Lower lobe of right lung (tissue), 2 donors: ENCODE measurements at places on chromosomes 7 and 10. TPM values are rescaled to one million over a fixed set of nuclear protein-coding genes. Genes with fewer than 3 reads are reported as not detected.
A peak's percentile ranks its signal among the peaks of the same experiment; 100 is the strongest.

Gene ADAM8
- total RNA-seq, result 18.7 TPM

Gene GIMAP5
- total RNA-seq, result 31.9 TPM

Gene ADIRF
- total RNA-seq, result 158 TPM

Gene SEMA3A
- total RNA-seq, result 9.7 TPM

Gene NUTM2B
- total RNA-seq, result 2.5 TPM

Gene CHST15
- total RNA-seq, result 36.5 TPM

Gene CAV2
- total RNA-seq, result 143 TPM

Gene HOXA13
- total RNA-seq, result not detected

Gene MYH16
- not detected for total RNA-seq

Gene RNF32
- total RNA-seq, result 3.0 TPM

Gene PON3
- total RNA-seq, result 25.6 TPM

Gene GIMAP4
- 95.7 TPM for total RNA-seq

Gene SPDYE1
- total RNA-seq, result not detected

Gene RBP3
- total RNA-seq, result not detected

Gene LIPN
- 1.6 TPM for total RNA-seq

Gene VWA2
- total RNA-seq, result 10.6 TPM

- no peaks in the 10 kb centered on the region for H3K27me3 ChIP-seq
- no peak overlapping the region for H3K27ac ChIP-seq
- no peak overlapping the region for H3K4me3 ChIP-seq
- H3K36me3 ChIP-seq, result no peaks in the 10 kb centered on the region
- H3K4me1 ChIP-seq, result peaks cover 7% of the 10 kb centered on the region
Observed at GRCh38 chr7:36787933-36788378, 63.7 kb upstream of the AOAH start.

DNA sequence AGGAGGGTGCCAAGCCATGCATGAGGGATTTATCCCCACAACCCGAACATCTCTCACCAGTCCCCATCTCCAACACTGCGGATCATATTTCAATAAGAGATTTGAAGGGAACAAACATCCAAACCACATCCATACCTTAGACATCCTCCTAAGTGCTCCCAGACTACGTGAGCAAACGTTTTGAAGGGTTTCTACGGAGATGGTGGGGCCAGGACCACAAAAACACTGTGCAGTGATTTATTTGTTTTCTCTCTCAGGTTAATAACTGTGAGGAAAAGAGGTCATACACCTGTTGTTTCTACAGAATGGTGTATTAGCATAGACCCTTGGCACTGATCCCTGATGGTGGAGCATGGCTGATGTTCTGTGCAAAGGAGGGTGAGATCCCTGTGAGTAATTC, 277.8 kb downstream of the FRMD4A start:
- DNase-seq, result no peak
- no peaks in the 10 kb centered on the region for H3K36me3 ChIP-seq
- H3K27me3 ChIP-seq, result no peaks in the 10 kb centered on the region
- H3K4me3 ChIP-seq, result no peak overlapping the region

DNA sequence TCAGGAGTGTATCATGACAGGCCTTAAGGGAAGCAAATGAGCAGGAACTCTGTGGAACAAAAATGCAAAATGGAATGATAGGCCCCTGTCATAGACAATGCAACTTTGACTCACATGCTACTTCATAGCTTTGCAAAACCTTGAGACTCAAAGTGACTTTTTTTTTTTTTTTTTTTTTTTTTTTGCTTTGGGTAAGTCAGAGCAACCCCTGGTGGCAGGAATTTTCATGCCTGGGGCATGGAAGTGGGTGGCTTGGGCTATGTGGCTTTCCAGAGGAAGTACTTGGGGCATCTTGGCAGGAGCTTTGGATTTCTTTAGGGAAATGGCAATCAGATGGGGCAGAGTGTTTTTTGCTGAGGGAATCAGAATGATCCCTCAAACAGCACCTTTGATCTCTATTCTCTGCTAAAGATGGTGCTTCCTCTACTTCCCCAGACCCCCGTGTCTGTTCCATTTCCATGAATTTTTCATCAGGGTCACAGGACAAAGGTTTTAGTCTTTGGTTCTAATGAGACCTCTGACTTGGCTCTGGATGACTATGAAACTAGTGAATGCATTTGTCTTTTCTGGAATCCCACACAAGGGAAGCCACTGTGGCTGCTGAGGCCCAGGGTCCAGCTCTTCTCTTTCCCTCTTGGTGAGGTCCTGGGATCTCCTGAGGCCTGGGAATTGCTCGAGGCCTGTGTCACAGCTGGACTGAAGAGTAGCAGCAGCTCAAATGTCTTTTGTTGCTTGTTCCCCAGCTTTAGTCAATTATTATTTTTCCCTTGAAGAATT, 62.8 kb downstream of the TACC2 start:
- peak overlapping the region; percentile 24 for H3K27ac ChIP-seq
- DNase-seq, result peak; percentile 74
- H3K4me1 ChIP-seq, result peaks cover 26% of the 10 kb centered on the region
- H3K36me3 ChIP-seq, result no peaks in the 10 kb centered on the region
- H3K4me3 ChIP-seq, result no peak overlapping the region
- H3K27me3 ChIP-seq, result no peaks in the 10 kb centered on the region

GRCh38 chr10:119281581-119282071, 74.3 kb downstream of the GRK5 start:
- no peaks in the 10 kb centered on the region for H3K36me3 ChIP-seq

DNA sequence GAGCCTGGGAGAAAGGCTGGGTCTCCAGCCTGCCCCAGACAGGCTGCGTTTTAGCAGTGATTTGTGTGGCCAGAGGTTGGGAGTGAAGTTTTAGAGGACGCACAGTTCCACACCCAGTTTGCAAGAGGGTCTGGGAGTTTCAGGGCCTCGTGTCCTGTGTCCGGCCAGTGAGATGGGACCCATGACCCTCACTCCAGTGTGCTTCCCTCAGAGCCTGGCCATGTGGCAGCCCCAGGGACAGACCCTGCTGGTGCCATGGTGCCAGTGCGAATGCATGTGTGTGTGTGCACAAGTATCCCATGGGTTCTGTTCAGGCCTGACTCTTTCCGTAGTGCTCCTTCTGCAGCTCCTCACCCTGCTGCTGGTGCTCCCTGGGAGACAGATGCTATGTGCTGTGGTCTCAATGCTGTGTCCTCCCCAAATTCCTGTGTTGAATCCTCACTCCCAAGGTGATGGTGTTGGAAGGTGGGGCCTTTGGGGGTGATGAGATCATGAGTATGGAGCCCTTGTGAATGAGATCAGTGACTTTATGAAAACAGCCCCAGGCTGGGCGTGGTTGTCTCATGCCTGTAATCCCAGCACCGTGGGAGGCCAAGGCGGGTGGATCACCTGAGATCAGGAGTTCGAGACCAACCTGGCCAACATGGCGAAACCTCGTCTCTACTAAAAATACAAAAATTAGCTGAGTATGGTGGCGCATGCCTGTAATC, 16.5 kb downstream of the ECHDC3 start:
- no peak for DNase-seq
- peaks cover 20% of the 10 kb centered on the region for H3K4me1 ChIP-seq
- H3K4me3 ChIP-seq, result no peak overlapping the region
- peak overlapping the region; percentile 19 for H3K27ac ChIP-seq
- H3K27me3 ChIP-seq, result no peaks in the 10 kb centered on the region
- H3K36me3 ChIP-seq, result peaks cover 67% of the 10 kb centered on the region

- H3K4me3 ChIP-seq, result peak overlapping the region; percentile 77
- no peaks in the 10 kb centered on the region for H3K27me3 ChIP-seq
- H3K4me1 ChIP-seq, result peaks cover 52% of the 10 kb centered on the region
- H3K36me3 ChIP-seq, result peaks cover 45% of the 10 kb centered on the region
- H3K27ac ChIP-seq, result peak overlapping the region; percentile 95
Observed at GRCh38 chr10:73744664-73744975, 448 bp downstream of the SEC24C start.

DNA sequence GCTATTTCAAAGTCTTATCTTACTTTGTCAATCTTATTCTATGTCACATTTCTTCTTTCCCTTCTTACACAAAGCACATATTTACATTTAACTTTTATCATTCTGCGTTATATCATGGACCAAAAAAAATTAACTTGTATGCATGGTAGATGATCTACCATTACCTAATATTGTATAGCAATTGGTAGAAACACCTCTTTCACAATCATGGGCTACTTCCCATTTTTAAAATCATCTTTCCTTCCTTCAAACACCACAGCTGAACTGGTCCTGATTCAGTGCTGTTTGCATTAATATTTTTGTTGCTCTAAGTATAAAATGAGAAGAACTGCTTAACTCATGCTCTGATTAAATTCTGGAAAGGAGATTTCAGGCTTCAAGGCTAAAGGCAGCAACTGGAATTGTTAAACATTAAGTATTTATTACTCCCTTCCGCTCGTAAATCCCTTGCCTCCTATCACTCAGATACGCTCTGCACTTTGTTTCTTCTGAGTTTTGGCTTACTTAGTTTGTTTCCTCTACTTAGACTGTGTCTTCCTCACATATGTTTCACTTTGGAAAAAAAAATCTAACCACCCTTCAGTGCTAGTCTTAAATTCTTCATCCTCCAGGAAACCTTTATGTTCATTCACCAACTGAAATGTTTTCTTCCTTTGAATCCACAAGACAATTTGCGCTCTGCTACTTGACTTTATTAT, 901.4 kb downstream of the PCDH15 start:
- no peak overlapping the region for H3K27ac ChIP-seq
- DNase-seq, result no peak
- no peaks in the 10 kb centered on the region for H3K4me1 ChIP-seq
- H3K27me3 ChIP-seq, result no peaks in the 10 kb centered on the region
- no peak overlapping the region for H3K4me3 ChIP-seq
- H3K36me3 ChIP-seq, result no peaks in the 10 kb centered on the region

- no peak overlapping the region for H3K4me3 ChIP-seq
- no peak for DNase-seq
- no peaks in the 10 kb centered on the region for H3K36me3 ChIP-seq
- no peak overlapping the region for H3K27ac ChIP-seq
- H3K27me3 ChIP-seq, result no peaks in the 10 kb centered on the region
Observed at GRCh38 chr7:51213618-51214017, 103.0 kb downstream of the COBL start.

GRCh38 chr10:77544617-77545016, 93.0 kb downstream of the KCNMA1 start:
- DNase-seq, result no peak
- H3K36me3 ChIP-seq, result no peaks in the 10 kb centered on the region
- no peaks in the 10 kb centered on the region for H3K27me3 ChIP-seq
- H3K27ac ChIP-seq, result no peak overlapping the region
- H3K4me1 ChIP-seq, result peaks cover 11% of the 10 kb centered on the region
- H3K4me3 ChIP-seq, result no peak overlapping the region

GRCh38 chr10:92366412-92367021, 75.5 kb downstream of the MARCHF5 start:
- DNase-seq, result no peak
- H3K27ac ChIP-seq, result no peak overlapping the region
- H3K27me3 ChIP-seq, result no peaks in the 10 kb centered on the region
- no peak overlapping the region for H3K4me3 ChIP-seq

GRCh38 chr10:21317902-21318301, 207.6 kb downstream of the SKIDA1 start:
- H3K27ac ChIP-seq, result no peak overlapping the region
- H3K36me3 ChIP-seq, result no peaks in the 10 kb centered on the region

GRCh38 chr10:89153116-89153515, 54.0 kb downstream of the CH25H start:
- H3K4me3 ChIP-seq, result no peak overlapping the region
- DNase-seq, result no peak
- no peaks in the 10 kb centered on the region for H3K36me3 ChIP-seq
- H3K27ac ChIP-seq, result no peak overlapping the region
- no peaks in the 10 kb centered on the region for H3K4me1 ChIP-seq
- H3K27me3 ChIP-seq, result no peaks in the 10 kb centered on the region

DNA sequence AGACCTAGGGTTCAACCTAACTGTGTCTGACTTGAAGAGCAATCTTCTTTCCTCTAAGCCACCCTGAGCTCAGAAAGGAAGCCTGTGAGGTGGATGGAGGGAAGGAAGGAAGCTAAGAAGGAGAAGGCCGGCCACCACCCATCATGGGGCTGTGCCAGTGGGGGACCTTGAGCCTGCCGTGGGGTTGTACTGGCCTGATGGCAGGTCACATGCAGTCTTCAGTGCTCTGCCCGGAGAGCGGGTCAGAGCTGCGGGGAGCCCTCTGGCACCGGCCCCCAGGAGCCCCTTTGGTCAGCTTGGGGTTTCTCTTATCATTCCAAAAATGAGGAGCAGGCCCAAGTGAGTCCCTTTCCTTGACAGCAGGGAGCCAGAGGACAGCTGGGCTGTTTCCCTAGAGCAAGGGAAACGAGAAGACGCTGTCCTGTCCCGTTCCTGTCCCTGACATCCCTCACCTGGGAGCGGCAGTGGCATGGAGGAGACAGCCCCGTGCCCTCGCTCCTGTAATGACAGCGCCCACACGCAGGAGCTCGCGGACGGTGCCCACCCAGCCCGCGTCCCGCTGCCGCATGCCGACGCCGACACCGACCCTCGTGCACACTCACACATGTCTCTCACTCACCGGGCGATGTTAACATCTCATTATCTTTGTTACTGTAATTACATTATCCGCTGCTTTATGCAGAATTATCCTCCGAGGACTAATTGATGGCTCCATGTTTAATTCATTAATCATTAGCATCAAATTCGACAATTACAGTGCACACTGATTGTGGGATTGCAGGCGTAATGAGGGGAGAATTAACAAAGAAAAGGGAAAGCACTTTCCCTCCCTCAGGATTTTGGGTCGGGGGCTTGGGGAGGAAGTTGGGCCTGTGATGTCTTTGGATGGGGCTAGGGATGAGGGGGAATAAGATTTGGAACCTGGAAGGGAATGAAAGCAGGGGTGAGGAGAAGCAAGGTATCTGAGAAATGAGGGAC, 31.3 kb downstream of the GBX1 start:
- H3K27me3 ChIP-seq, result no peaks in the 10 kb centered on the region
- no peaks in the 10 kb centered on the region for H3K4me1 ChIP-seq
- no peak overlapping the region for H3K4me3 ChIP-seq
- no peak for DNase-seq
- H3K27ac ChIP-seq, result no peak overlapping the region
- peaks cover 100% of the 10 kb centered on the region for H3K36me3 ChIP-seq

GRCh38 chr7:150363370-150363769, 5.3 kb upstream of the REPIN1 start:
- H3K27me3 ChIP-seq, result no peaks in the 10 kb centered on the region
- no peak overlapping the region for H3K27ac ChIP-seq

- no peaks in the 10 kb centered on the region for H3K27me3 ChIP-seq
- no peak overlapping the region for H3K27ac ChIP-seq
- no peaks in the 10 kb centered on the region for H3K4me1 ChIP-seq
Observed at GRCh38 chr10:116866987-116867595, 17.8 kb downstream of the ENO4 start.

DNA sequence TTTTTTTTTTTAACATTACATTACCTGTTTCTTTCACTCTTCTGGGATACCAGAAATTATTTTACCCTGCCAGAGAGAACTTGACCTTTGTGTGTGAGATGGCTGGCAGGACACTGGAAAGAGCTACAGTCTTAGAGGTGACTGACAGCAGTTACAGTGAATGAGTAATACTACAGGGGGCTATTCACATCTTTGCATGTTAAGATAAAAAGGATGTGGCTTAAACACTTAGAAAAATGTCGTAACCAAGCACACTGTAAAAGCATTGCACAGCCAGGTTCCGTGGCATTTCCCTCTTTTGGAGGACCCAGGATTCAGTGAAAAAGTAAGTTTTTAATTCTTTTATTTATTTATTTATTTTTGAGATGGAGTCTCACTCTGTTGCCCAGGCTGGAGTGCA, 18.8 kb upstream of the TBC1D12 start:
- H3K27me3 ChIP-seq, result no peaks in the 10 kb centered on the region
- no peak overlapping the region for H3K27ac ChIP-seq
- H3K4me1 ChIP-seq, result no peaks in the 10 kb centered on the region
- no peak overlapping the region for H3K4me3 ChIP-seq
- DNase-seq, result no peak
- no peaks in the 10 kb centered on the region for H3K36me3 ChIP-seq
